Germinal center (tissue), 1 donor: ENCODE measurements at places on chromosomes 5 and 9.

- no peak for DNase-seq
These were observed 136.8 kb downstream of the TLE1 start for GRCh38 chr9:81552581-81552991.

DNA sequence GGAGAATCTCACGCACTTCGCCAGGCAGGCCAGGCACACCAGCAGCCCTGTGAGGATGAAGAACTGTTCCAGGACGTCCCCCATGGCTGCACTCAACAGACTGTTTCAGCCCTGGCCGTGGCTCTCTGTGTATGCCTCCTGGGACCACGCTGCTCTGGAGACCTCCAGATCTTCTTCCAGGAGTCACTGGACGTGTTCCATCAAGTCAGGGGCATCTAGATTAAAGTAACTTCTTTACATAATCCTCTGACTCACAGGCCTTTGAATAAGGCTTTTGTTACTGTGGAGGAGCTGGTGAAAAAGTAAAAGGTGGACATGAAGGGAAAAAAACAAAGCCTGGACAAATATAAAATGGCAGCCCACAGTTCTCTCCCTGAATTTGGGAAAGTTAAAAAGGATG, at the start of gene HSD17B3:
Gene HSD17B3, minus strand, starts transcription at position 156 of the 400 bp plus-strand sequence. Its CDS starts 72 bp downstream, at position 84.
- DNase-seq = no peak

- DNase-seq = no peak
These were observed 76.9 kb downstream of the LIX1 start for GRCh38 chr5:97065475-97065874.

GRCh38 chr5:65086234-65086890, 317.6 kb downstream of the CWC27 start:
- DNase-seq = no peak

GRCh38 chr9:70995511-70995910, 125.9 kb downstream of the TRPM3 start:
- DNase-seq = no peak

DNA sequence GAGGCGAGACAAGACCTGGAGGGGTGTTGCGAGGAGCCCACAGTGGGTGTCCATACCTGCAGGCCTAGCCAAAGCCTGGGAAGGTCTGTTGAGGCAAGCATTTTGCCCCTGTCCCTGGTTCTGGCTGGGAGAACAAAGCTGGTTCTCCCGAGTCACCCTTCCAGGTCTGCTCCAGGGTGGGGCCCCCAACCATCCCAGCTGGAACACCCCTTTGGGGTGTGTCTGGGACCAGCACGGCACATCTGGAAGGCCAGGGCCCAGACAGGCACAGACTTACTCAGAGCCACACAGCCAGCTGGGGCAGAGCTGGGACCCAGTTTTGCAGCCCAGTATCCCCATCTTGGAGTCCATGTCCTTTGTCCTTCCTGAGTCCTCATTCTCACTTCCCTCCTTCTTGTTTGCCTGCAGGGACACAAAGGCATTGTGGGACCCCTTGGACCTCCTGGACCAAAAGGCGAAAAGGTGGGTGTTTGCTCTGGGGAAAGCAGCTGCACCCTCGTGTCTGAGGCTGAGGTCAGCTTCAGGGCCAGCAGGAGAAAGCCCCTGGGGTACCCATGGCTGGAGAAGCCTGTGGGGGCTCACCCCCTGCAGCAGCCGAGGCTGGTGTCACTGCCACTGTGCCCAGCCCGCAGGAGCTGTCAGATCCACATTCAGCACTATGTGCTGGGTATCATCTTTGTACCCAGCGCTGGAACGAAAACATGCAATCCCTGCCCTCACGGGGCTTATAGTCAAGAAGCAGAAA, 38.4 kb upstream of the ORM1 start:
- no peak for DNase-seq

DNA sequence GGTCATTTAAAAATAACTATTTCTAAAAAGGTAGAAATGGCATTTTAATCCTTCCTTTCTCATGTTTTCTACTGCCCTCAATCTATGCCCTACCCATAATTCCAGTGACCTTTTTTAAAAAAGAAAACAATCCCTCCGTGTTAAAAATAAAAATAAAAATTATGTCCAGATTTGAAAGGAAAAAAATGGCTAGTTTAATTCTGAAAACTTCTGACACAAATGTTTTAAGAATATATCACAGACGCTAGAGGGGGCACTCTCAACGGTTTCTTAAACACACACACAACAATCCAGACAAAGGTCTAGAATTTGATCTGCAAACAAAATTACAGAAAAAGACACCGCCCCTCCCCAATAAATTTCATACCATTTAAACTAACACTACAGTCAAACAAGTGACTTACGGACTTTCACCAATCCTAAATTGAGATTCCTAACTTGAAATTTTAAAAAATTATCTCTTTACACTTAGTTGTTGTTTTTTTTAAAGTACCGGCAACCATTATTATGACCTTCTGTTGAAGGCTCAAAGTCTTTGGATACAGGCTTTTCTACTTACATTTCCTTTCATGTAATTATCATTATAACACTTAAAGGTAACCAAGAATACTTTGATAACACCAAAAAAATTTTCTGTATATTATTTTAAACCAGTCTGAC, 38.2 kb downstream of the CLINT1 start:
- no peak for DNase-seq

DNA sequence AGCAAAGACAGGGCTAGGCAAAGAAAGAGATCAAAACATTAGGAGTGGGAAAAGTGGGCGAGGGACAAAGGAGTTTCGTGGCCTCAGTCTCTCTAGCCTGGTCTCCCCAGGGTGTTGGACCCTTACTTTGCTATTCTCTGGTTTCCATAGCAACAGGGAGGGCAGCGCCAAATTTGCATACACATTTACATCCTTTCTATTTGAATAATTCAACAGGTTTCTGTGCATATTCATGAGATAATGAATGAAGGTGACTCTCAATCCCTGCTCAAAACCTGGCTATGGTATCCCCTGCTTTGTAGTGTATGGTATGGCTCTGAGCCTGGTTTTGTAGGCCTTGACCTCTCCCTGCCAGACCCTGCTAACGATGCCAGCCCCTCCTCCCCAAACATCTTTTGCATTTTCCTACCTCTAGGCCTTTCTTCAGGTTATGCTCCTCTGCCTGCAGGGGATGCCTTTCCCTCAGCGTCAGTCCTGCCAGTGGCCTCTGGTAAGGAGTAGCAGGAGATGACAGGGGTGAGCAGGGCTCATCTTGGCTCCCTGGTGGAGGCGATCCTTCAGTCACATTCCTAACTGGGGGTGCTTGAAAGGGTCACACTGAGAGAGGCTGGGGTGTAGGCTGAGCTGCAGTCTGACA, 9.8 kb downstream of the RPP25L start:
- no peak for DNase-seq

GRCh38 chr5:77987988-77988387, 211.8 kb upstream of the TBCA start:
- no peak for DNase-seq

- no peak for DNase-seq
These were observed 314.1 kb downstream of the CETN3 start for GRCh38 chr5:90095292-90096060.

GRCh38 chr5:143033535-143034250, 263.5 kb downstream of the ARHGAP26 start:
- no peak for DNase-seq

DNA sequence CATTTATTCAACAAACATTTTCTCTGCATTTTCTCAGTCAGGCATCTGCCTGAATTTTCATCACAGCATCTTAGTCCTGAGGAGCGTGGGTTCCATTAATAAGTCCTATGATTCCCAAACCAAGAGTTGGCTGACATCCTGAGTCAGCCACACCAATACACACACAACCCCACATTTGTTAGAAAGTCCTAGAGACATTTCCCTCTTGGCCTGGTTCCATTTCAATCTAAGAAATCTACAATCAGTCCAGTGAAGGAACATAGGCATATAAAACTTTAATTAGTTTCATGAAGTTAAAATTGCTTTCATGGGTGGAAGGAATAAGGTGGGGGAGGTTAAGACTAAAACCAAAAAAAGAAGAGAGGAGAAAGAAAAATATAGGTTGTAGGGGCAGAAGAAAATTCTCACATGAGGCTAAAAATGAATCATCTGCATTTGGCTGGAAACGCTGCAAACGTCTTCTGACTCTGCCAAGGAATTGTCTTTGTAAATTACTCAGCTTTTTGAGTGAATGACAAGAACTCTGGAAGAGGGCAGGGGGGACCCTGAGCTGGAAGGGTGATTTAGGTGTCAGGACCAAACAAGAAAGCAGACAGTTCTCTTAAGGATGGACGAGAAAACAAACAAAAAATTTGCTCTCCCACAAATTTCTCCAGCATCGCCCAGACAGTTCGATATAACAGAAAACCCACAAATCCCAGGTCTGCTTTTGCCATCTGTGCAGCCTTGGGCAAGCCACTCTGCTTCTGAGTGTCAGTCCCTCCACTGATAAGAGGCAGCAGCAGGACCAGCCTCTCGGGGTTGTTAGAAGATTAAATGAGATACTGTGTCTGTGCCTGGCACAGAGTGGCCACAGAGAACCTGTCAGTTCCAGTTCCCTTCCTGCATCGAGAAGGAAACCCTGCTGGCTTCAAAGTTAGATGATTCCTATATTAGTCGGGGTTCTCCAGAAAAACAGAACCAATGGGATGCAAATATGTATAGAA, 289.7 kb downstream of the CDK5RAP2 start:
- no peak for DNase-seq

DNA sequence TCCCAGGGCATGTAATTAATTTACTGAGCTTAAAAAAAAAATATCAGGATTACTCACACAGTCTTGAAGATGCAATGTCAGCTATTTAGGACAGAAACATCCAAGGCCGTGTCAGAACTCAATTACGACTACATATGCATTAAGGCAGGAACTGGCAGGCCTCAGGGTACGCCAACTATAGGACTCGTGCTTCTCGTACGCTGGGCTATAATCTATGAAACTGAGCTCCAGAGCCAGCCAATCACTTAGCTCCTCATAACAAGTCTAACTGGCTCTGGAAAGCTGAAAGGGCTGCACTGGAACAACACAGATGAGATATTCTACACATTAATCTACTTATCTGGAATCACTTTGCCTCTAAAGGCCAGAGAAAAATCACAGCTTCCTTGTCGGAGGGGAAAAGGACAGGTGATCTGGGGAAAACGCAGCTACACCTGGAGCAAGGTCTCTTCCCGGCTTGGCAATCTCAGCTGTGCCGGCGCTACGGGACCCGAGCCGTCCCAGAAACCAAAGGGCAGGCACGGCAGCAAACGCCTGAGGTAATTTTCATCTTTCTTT, 212.0 kb downstream of the DEPDC1B start:
- no peak for DNase-seq

GRCh38 chr9:123710299-123710698, 219.6 kb downstream of the DENND1A start:
- DNase-seq = no peak
